ENCODE measurements at places on chromosomes 6 and 20. TPM values are rescaled to one million over a fixed set of nuclear protein-coding genes. Genes with fewer than 3 reads are reported as not detected.

GRCh38 chr6:54768494-54768893 is 78.1 kb upstream of the FAM83B start:
- DNase-seq: no peak

- DNase-seq: no peak
These were observed 162.7 kb downstream of the SOBP start for GRCh38 chr6:107652526-107653182.

- DNase-seq: no peak
These were observed 4.3 kb downstream of the RPS12 start for GRCh38 chr6:132818404-132819359.

DNA sequence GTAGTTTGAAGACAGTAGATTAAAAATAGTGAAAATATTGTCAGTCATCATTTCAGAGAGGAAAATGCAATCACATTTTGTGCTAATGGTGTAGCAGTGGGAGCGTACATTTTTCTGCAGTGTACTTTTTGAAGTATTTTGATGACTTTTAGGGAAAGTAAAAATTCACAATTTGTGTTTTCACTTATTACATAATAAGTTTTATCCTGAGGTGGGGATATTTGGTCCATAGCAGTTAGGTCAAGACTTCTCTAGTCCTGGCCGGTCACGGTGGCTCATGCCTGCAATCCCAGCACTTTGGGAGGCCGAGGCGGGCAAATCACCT is 122.3 kb downstream of the SASH1 start:
- DNase-seq: no peak

DNA sequence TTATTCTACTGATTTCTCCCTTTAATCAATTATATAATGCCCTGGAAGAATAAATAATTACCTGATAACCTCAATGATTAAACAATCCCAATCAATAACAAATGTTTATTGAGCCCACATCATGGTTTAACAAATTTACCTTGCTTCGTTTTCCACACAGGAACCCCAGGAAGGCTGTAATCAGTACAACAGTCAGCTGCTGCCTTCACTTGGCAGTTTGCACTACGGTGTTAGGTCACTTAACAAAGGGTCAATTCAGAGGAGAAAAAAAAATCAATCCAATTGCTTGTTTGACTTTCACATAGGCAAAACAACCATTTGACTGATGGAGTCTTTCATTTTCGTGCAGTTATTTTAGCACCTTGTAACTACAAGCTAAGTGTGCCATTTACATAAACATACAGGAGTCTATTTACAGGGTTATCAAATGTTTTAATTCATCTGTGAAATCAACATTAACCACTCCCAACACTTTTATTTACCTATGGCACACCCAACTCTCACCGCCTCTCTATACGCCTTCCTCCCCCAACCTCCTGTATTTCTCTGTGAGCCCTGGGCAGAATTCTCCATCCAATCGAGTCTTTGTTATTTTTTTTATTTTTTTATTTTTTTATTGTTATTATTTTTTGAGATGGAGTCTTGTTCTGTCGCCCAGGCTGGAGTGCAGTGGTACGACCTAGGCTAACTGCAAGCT is 140.4 kb upstream of the TAB2 start:
- DNase-seq: no peak

DNA sequence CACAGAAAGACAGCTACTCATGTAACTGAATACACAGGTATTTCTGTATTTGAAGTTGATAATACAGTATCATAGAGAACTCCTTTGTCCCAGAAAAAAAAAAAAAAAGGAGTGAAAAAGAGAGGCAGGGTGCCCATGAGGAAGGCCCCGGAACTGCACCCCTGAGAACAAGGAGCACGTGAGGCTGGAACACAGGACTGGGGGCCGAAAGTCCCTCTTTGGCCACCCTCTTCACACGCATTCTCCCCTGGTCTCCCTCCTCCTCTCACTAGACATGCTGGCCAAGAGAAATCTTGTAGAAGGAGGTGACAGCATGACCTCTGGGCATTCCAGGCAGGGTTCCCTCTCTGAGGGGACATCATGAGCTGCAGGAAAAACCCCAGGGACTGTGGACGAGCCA is 62.7 kb upstream of the TRAF3IP2 start:
- DNase-seq: no peak

GRCh38 chr6:170346649-170347048 is 40.1 kb downstream of the FAM120B start:
- no peak for DNase-seq

DNA sequence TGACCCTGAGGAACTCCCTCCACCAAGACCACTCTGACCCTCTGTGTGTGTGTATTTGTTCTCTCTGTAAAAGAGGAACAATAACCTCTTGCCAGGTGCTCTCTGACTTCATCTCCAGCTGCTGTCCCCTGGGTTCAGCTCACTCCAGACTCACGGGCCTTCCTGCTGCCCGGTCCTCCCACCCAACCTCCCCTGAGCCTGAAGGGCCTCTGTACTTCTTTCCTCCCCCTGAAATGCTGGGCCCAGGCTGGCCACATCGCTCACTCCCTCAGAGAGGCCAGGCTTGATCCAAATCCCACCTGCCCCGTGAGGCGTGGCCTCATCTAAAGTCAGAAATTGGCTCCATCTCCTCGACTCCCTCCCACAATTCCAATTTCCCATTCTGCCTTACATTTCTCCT is 202.4 kb downstream of the PRKN start:
- DNase-seq: no peak

GRCh38 chr6:148455674-148456558 is 113.3 kb downstream of the SASH1 start:
- DNase-seq: no peak

- no peak for DNase-seq
These were observed 1.7 kb upstream of the WFDC2 start for GRCh38 chr20:45467861-45468260.

DNA sequence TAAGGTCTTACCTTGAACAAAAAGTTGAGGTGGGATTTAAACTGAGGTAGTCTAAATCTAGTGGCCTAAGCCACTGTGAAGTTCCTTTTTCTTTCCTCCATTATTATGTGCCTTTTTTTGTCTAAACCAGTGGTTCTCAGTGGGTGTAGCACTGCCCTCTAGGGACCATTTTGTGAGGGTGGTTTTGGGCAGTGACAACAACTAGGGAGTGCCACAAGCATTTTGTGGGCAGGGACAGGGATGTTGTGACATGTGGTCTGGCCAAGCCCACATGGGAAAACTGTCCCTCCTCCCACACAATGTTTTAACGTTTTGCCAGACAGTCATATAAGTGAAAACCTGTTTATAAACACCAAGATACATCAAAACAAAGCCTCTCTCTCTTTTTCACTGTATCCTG is 899.4 kb upstream of the FLRT3 start:
- DNase-seq: peak; percentile 74

GUCA1A gene
- not detected for polyA plus RNA-seq

OR12D3 gene
- polyA plus RNA-seq: not detected

LATS1 gene
- polyA plus RNA-seq: 6.1 TPM

SPATA25 gene
- polyA plus RNA-seq: 0.77 TPM

NKX2-4 gene
- not detected for polyA plus RNA-seq

ARFGEF3 gene
- polyA plus RNA-seq: 0.15 TPM

HLA-DPA1 gene
- polyA plus RNA-seq: not detected

Measured in A549 (cell line).